Stimulated activated CD4-positive, alpha-beta T cell treated with anti-CD3 and anti-CD28 coated beads, TNF-alpha, amount 100 ng/mL, for 24 hours (primary cell): ENCODE measurements at places on chromosomes 2 and 18.

DNA sequence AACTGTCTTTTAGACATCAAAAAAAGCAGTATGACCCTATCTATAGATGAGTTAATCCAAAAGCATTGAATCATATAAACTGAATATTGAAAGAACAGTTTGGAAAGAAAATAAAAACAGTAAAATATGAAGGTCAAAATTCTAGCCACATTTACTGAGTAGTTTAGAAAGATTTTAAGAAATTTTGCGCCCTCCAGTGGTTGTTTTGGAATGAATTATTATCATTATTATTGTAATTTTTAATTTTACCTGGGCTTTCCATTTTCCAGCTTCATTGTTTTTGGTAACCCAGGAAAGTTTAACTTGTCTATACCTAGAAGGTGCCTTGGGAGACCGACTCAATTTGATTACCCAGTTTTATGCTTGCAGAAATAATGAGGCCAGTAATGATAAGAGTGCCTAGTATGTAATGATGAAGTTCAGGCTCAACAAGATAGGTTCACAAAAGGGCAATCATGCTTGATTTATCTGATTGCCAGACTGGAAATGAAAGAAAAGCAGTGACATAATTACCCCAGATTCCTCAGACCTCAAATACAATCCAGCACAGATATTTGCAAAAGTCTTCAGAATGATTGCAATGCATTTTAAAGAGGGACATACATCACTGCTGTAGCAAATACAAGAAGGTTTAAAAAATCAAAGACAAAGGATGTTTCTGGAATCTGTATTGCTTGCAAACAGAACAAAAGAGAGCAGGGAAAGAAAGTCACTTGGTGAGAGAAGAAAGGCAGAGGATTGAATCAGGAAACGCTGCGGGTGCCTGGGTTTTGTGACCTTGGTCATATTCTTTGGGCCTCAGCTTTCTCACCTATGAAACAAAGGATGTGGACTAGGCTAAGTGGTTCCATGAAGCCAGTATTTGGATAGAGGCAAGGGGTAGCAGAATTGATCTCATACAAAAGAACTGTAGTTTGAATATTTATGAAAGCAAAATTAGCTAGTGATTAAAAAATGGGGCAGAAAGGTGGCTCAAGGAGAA is 153.8 kb downstream of the MAP2 start:
- DNase-seq: no peak

DNA sequence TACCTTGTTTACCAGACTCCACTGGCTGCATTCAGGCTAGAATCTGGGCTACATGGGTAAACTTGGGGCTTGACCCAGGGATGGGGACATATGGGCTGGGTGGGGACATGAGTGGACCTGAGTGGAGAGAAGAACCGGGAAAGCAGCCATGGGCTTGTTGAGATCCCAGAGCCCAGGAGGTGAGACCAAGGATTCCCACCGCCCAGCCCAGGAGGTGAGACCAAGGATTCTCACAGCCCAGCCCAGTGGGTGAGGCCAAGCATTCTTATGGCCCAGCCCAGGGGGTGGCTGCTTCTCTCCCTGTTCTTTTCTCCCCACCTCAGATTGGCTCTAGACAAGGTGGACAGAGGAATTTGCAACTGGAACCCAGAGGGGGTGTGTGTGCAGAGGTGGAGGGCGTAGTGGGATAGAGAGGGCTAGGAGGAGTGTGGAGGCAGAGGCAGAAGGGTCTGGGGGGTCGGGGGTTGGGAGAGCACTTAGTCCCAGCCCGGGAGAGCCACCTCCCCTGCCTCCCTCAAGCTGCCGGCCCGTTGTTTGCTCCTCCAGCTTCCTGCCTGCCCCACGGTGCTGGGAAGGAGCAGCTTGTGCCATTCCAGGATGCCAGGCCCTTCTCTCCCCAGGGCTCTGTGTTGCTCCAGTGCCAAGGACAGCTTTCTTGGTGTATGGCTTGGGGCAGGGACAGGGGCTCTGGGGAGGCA is 25.6 kb downstream of the GLI2 start:
- DNase-seq: no peak

- no peak for DNase-seq
Measured at GRCh38 chr2:76731157-76731556, 791.0 kb downstream of the LRRTM4 start.

- no peak for DNase-seq
Measured at GRCh38 chr2:20304411-20304810, 46.2 kb downstream of the PUM2 start.

DNA sequence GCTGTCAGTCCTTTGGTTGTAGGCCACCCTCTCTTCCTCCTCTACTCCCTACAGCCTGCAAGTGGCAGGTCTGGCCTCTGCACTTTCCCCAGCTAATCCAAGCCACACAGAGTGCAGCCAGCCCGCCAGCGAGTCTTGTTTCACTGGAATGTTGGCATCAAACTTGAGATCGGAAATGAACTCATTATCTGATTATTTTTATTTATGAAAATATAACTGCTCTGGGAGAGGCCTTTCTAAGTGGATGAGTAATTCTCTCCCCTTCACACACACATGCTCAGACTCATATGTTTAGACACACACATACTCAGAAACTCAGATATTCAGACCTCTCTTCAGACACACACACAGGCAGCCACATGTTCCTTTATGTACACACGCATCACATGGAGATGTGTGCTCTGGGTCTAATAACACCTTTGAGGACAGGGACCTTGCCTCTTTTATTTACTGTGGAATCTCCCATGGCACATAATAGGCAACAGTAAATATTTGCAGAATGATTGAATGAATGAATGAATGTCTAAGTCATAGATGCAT is 151.3 kb downstream of the ZFP36L2 start:
- no peak for DNase-seq
